Activated T-helper 17 cell treated with anti-CD3 and anti-CD28 coated beads, Interleukin-2, amount 50 U/mL, for 72 hours (primary cell): ENCODE measurements at places on chromosomes 4 and X. TPM values are rescaled to one million over a fixed set of nuclear protein-coding genes. Genes with fewer than 3 reads are reported as not detected.

Gene CSN1S1
- not detected for total RNA-seq

Gene PNCK
- total RNA-seq: 16.7 TPM

Gene SMPX
- not detected for total RNA-seq

Gene TMPRSS11A
- total RNA-seq: not detected

Gene ATP2B3
- total RNA-seq: not detected

Gene DMD
- total RNA-seq: 1.4 TPM

Gene SRPK3
- total RNA-seq: not detected
